ENCODE measurements at places on chromosomes 12 and 14. TPM values are rescaled to one million over a fixed set of nuclear protein-coding genes. Genes with fewer than 3 reads are reported as not detected.

Gene OTOGL
- total RNA-seq = 0.74 TPM

GRCh38 chr12:96198965-96199364 lies 4.8 kb downstream of the ELK3 start:
- DNase-seq = no peak

DNA sequence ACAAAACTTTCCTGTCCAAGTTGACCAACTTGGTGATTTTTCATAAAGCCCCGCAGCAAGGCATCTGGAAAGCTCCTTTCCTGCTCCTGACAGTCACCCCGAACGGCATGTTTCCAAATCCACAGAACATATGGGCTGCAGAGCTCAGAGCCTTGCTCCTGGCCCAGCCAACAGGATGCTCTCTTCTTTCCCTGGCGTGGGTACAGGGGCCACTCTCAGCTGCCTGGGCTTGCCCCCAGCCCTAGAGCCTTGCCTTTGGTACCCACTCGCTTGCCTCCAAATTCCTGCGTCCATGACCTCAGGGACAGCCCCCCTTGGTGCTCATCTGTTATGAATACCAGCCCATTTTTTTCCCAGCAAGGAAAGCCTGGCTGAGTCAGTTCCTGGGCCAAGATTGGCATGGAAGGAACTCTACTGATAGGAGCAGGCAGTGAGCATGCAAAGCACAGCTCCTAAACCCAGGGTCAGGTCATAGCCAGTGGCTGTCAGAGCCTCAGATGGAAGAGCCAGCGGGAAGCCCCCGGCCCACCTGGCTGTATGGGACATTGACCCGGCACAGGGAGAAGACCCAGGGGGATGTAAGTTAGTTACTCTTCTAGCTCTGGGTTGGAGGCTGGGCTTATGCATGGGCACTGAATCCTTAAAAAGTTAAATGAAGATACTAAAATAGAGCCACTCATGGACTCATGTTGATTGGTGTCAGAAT lies 105.3 kb upstream of the RTL1 start:
- no peak for DNase-seq

- DNase-seq = no peak
These were observed 710 bp upstream of the BMAL2 start for GRCh38 chr12:27331927-27332324.

DNA sequence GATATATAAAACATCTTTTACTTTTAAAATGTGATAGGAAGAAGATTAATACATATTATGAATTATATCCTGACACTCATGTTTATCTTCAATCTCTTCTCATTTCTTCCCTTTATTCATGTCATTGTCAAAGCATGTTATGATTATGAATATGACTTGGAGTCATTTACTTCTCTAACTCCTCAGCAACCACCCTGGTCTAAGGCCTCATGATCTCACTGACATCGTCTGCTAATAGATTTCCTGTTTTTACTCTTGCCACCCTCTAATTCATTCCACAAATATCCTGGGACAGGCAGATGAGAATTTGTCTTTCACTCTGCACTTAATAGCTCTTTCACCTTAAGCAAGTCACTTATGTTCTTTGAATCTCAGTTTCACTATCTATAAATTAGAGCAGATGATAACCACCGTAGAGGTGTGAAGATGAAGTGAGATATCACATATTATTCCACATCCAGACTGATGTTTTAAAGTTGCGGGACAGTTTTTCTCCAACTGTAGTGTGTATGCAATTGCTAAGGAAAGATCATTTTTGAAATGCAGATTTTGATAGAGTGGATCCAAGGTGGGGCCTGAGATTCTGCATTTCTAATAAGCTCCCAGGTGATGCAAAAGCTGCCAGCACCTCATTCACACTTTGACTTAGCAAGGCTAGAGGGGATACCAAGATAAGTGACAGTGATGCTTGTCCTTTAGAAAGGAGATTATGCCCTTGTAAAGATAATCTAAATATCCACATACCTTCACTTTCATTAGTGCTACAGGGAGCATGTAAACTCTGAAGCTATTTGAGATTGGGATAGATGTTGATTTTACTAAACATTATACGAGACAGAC lies 3.3 kb upstream of the IAPP start:
- DNase-seq = no peak

DNA sequence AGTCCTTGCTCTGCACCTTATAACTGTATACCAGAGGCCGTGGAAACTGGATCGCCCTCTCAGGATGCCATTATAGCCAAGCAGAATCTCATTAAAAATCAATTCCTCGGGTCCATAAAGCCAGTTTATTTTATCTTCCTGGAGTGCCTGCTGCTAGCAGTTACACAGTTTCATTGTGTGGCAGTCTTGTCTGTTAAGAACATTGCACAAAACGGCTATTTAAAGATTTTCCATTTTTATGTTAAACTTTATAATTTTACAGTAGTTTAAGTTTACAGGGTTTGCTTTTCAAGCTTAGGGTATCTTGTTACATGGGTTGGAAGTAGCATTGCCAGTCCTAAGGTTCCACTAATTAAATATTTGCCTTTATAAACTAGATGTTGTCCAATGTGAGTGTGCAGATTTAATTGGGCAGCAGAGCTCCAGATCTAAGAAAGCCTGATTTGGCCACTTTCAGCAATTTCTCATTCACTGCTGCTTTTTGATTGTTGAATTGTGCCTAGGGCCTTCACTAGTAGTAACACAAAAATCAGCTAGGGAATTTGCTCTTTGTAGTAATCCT lies 17.0 kb downstream of the TMEM30B start:
- DNase-seq = no peak

Gene KANSL2
- total RNA-seq = 53.1 TPM

Gene P2RX2
- total RNA-seq = 0.32 TPM

DNA sequence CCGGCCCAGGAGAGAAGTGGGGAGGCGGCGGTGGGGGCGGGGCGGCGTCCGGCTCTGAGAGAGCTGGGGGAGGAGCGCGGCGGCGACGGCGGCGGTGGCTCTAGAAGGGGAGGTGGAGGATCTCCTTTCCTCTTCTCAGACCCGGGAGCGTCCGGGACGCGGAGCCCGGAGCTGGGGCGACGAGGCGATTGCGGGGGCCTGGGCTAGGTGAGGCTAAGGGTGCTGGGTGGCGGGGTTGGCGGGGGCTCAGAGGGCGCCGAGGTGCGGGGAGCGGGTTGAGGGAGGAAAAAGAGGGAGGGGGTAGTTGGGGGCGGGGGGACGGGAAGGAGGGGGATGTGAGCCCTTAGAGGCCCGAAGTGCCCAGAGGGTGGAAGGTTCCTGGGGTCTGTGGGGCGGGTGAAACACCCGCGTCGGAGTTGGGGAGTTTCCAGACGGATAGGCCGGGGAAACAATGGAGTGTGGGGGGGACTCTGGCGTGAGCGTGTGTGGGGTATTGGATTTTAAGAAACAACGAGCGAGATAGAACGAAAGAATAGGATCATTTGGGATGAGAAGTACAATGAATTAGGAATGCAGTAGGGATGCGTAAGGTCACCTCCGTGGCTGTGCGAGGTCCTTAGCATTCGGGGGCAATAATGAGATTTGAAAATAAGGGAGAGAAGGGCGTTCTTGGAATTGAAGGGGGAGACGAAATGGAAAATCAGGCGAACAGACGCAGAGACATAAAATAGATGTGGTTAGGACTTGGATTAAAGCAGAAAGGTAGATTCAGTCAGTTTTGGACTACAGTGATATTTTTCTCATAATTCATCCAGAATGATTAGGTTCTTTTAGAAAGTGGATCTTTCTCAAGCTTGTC lies at the start of gene SPATS2:
Gene SPATS2, plus strand, starts transcription at position 82 of the 859 bp plus-strand sequence. CDS start 93,551 bp downstream, outside the sequence.
- no peak for DNase-seq

DNA sequence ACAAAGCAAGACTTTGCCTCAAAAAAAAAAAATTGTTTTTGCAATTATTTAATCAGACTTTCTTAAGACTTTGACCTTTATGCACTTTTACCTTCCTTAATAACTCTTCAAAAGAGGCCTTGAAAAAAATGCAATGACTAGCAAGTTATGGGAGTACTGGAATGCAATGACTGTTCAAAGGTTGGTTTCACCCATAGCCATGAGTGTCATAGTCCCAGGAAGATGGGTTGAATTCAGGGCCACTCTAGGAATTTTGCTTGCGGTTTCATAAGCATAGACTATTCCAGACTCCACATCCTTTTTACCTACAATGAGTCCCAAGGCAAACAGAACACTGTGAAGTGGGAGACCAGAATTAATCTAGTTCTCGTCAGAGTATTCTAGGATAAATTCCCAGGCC lies 29.4 kb upstream of the DENND5B start:
- DNase-seq = no peak

Gene RNASE2
- total RNA-seq = 0.46 TPM

Gene BICD1
- total RNA-seq = 8.6 TPM

GRCh38 chr12:94704452-94705306 lies 54.3 kb upstream of the TMCC3 start:
- DNase-seq = peak; percentile 43

- no peak for DNase-seq
These were observed 211.5 kb downstream of the SLC15A4 start for GRCh38 chr12:128612150-128612850.

DNA sequence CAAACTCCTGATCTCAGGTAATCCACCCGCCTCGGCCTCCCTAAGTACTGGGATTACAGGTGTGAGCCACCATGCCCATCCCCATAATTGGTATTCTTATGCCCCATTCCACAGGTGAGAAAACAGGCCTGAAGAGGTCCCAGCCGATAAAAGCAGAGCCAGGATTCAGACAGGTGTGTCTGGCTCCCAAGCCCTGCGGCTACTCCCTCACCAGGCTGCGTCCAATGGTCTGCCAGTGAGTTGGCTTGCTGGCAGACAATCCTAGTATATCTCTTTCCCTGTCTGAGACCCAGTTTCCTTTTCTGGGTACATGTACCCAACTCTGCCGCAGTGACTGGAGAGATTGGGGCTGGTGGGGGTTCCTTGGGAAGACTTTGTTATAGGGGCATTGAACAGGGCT lies 1.9 kb upstream of the TSPAN9 start:
- no peak for DNase-seq

DNA sequence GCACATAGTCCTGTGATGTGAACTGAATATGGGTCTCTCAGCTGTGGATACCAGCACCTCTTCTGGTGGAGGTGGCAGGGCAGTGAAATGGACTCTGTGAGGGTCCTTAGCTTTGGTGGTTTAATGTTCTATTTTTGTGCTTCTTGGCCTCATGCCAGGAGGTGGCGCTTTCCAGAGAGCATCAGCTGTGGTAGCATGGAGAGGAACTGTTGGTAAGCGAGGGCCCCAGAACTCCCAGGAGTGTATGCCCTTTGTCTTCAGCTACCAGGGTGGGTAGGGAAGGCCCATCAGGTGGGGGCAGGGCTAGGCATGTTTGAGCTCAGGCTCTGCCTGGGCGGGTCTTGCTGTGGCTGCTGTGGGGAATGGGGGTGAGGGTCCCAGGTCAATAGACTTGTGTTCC lies 241.7 kb downstream of the AEBP2 start:
- DNase-seq = no peak

Gene RAD9B
- total RNA-seq = 0.41 TPM

DNA sequence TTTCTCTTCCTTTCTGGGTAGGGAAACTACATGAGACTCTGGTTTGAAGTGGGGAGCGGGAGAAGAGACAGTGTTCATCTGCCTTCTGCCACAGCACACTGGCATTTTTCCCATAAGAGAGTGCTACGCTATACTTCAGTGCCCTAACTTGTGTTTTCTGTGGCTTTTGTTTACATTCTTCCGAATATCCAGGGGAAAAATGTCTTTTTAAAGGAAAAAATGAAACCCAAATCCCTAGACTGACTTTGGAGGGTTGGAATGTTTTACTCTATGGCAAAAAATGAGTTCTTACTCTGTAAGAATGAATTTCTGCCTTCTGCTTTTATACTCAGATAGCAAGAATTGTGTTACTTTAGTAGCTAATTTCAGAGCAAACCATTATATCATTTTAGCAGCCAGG lies 88.1 kb upstream of the TMEM263 start:
- DNase-seq = no peak

DNA sequence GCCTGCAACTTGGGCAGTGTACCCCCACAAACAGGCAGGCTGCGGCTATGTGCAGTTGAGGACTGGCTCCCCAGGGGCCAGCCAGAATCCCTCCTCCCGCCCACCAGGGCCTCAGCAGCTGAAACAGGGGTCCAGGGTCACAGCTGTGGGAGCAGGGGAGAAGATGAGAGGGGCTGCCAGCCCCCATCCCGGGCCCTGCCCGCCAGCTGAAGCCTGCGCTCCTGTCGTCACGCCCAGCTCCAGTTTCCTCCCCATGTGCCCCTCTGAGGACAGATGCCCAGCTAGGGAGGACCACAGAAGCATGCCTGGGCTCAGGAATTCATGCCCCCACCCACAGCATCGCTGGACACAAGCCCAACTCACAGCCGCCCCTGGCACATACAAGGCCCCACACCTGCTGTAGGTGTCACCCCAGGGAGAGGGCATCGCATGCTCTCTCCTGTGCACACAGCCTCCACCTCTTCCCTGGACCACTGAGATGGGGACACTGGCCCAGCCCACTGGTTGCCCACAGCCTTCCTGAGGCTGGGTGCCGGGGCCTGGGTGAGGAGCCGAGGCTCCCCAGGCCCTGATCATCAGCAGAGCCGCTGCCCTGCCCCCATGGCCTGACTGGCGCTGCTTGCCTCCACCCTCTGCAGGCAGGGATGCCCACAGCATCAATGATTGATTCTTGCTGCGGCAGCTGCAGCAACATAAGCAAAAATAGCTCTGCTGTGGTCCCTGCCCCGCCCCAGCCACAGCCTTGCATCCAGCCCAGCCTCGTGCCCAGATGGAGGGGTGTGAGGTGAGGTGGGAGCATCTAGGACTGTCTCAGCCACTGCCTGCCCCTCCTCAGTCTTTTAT lies 3.7 kb upstream of the CLBA1 start:
- DNase-seq = no peak

DNA sequence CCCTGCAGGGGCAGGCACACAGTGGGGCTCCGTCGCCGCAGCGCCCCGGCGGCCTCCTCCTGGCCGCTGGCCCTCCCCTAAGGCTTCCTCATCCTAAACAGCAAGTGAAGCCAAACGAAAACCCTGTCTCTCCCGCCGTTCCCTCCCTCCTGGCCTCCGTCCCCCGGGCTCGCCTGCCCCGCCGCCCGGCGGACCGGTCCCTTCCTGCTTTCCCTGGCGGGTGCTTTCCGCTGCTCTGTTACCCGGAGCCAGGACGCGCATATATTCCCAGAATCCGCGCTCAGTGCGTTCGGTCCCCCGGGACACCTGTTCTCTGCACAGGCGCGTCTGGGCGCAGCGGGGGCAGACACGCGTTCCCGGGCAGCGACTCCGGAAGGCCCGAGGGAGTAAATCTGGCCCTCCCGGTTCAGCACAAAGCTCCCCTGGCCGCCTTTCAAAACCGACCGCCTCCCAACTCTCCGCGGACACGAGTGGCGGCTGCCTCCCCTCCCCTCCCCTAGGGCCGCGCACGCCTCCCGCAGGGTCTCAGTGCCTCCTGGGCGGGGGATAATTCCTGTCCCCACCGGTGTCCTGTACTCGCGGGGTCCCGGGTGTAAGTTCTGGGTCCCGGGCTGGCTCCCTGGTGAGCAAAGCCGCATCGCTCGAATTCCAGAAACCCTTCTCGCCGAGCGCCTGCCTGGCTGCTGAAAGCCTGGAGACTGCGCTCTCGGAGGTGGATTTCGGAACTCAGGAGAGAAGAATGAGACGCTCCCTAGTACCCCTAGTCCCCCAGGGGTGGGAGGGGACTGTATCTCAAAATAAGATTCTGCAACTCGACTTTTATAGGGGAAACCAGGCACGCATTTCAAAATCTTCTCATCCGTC lies 21.4 kb upstream of the CEP170B start:
- no peak for DNase-seq

Gene DPPA3
- not detected for total RNA-seq

Data from prostate gland (tissue), 2 donors.